ENCODE measurements at places on chromosomes 7 and 10.

DNA sequence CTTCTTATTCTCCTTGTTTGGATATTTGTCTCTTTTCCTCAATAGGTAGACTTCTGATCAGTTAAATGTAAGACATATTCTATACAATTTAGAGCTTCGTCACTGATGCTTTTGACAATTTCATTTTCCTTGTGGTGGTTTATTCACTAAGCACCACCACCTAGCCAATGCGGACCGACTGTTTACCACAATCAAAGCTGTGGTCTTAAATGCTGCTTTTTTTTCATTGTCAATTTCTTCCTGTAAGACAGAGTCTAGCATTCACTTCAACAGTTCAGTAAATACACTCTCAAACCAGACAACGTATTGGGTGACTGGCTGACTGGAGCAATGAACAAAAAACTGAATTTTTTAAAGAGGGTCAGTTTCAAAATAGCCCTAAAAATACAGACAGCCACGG, 239.0 kb downstream of the DNAJB6 start:
- no peak for DNase-seq

DNA sequence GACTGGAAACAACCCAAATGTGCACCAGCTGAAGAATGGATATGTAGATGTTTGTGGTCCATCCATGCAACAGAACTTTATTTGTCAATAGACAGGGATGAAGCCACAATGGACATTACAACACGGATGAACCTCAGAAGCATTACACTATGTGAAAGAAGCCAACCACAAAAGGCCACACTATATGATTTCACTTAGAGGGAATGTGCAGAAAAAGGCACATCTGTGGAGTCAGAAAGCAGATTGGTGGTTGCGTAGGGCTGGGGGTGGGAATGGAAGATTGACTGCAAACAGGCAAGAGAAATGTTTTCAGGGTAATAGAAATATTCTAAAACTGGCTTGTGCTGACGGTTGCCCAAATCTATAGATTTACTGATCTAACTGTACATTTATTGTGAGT, 34.3 kb upstream of the WASHC2A start:
- DNase-seq, result no peak

DNA sequence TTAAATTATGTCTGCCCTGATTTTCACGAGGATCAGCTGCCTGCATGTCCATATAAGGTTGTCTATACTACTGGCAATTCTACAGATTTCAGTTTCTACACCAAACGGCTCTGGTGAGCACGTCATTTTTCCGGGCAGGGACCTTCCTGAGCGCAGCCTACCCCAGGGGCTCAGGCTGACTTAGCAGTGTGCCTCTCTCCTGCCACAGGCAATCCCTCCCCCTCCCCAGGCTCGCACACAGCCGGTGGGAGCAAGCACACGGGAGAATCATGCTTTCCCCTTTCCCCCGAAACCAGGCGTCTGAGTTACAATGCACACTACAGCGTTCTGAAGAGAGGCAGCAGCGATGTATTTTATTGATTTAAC, 1.7 kb downstream of the KLF6 start:
- peak; percentile 72 for DNase-seq

DNA sequence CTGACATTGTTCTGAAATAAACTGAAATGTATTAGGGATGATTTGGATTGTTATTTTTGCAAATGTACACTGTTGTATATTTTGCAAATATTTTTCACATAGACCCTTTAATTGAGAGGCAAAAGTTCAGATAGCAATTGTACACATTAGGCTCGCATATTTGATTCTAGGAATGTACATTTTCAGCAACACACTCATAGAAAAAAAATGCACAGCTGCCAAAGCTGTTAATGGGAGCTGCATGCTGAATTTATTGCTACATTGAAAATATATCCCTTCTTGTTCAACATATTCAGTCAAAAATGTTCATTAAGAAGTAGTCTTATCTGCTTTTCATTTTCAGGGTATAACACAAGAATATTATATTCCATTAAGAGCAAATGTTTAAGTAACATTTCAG, 512.9 kb downstream of the ATRNL1 start:
- DNase-seq, result no peak

GRCh38 chr7:2781636-2782035, 62.5 kb downstream of the GNA12 start:
- no peak for DNase-seq

Data from activated T-cell treated with anti-CD3 and anti-CD28 coated beads, Interleukin-2, amount 50 U/mL, for 1 hour (primary cell).